T-helper 2 cell treated with Interferon-gamma antibody and Interleukin-4, amounts not matched to agents 5 μg/mL and 100 μg/mL, for 36 hours (primary cell): ENCODE measurements at places on chromosomes 2 and 18.

- H3K27ac ChIP-seq: no peak overlapping the region
- H3K27me3 ChIP-seq: peaks cover 60% of the 10 kb centered on the region
- H3K36me3 ChIP-seq: no peaks in the 10 kb centered on the region
- H3K4me1 ChIP-seq: peaks cover 9% of the 10 kb centered on the region
These were observed 129.7 kb downstream of the IRS1 start for GRCh38 chr2:226669905-226670304.

GRCh38 chr18:22253676-22254075 is 84.3 kb downstream of the GATA6 start:
- DNase-seq: no peak
- no peaks in the 10 kb centered on the region for H3K36me3 ChIP-seq
- no peak overlapping the region for H3K27ac ChIP-seq
- H3K27me3 ChIP-seq: no peaks in the 10 kb centered on the region
- H3K4me1 ChIP-seq: no peaks in the 10 kb centered on the region

GRCh38 chr2:78145395-78145996 is 623.3 kb upstream of the LRRTM4 start:
- H3K27me3 ChIP-seq: no peaks in the 10 kb centered on the region
- no peak for DNase-seq
- no peak overlapping the region for H3K4me3 ChIP-seq

DNA sequence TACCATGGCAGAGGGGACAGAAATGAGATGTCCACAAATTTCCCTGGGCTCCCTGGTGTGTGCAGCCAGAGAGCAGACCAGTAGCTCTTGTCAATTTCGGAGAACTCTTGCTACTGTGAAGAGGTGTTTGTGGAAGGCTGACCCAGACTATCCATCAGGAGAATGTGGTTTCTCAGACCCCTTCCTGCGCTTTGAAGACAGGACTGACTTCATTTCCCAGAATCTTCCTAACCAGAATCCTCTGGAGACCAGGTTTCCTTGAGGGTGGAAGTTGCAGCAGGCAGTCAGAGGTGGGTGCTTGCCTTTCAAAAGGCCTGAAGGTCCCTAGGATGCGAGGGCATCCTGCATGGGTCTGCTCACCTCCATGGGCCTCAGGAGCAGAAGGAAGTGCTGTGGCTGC is 121.9 kb downstream of the LAMA3 start:
- no peaks in the 10 kb centered on the region for H3K36me3 ChIP-seq
- no peak overlapping the region for H3K4me3 ChIP-seq
- H3K4me1 ChIP-seq: peaks cover 15% of the 10 kb centered on the region
- no peak overlapping the region for H3K27ac ChIP-seq
- DNase-seq: no peak
- peaks cover 13% of the 10 kb centered on the region for H3K27me3 ChIP-seq

DNA sequence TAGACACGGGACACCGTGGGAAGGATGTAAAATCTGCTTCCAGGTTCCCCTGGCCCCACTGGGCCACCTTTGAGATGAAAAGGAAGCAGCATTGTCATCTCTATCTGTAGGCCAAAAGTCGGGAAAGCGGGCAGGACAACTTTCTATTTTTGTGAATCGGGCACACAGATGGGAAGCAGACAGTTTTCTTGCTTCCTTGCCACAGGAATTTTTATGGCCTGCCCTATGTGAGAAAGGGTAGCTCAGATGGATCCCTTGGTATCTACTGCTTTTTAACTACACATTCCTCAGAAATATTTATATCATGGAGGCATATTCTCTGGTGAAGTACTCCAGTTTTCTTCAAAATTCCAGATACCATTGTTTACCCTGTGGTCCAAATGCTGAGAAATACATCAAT is 735.5 kb downstream of the CBLN2 start:
- no peak overlapping the region for H3K27ac ChIP-seq
- DNase-seq: no peak
- no peaks in the 10 kb centered on the region for H3K4me1 ChIP-seq
- H3K36me3 ChIP-seq: no peaks in the 10 kb centered on the region
- H3K4me3 ChIP-seq: no peak overlapping the region

DNA sequence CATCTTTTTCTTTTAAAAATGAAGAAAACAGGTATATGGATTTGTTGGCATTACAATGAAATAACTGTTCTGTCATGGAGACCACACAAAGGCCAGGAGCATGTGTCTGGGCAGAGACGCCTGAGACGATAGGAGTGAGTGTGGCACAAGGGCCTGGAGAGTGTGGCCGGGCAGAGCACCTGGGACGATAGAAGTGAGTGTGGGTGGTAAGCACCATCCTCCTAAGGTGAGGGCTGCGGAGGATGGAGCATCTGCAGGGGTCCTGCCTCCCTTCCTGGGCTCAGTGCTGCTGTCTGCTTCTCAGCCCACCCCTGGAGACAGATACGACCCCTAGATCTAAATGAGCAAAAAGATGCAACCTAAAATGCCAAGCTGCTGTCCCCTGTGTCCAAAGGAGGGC is 184.9 kb downstream of the MYT1L start:
- no peaks in the 10 kb centered on the region for H3K4me1 ChIP-seq
- H3K4me3 ChIP-seq: no peak overlapping the region
- H3K27me3 ChIP-seq: no peaks in the 10 kb centered on the region
- no peak overlapping the region for H3K27ac ChIP-seq
- H3K36me3 ChIP-seq: no peaks in the 10 kb centered on the region

GRCh38 chr2:175571078-175571653 is 389.7 kb upstream of the ATP5MC3 start:
- H3K36me3 ChIP-seq: no peaks in the 10 kb centered on the region
- no peak for DNase-seq
- H3K4me1 ChIP-seq: peaks cover 6% of the 10 kb centered on the region

DNA sequence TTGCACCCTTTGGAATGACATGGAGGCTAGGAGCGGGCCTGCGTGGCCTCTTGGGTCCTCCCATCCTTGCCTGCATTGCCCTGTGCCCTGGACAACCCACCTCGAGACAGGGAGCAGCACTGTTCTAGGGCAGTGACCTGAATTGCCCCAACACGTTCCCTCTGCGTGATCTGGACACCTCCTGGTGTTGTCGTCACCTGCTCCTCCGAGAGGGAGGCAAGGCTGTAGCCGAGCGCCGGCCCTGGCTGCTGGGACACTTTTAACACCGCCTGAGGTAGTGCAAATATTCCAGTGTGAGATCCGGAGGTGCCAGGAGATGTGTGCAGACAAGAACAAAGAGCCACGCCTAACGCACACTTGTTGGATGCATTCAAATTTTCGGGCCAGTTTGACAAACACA is 131.5 kb downstream of the SMAD7 start:
- no peak for DNase-seq
- H3K4me1 ChIP-seq: peaks cover 24% of the 10 kb centered on the region
- H3K4me3 ChIP-seq: no peak overlapping the region
- H3K36me3 ChIP-seq: no peaks in the 10 kb centered on the region

- no peak overlapping the region for H3K27ac ChIP-seq
- H3K4me1 ChIP-seq: peaks cover 5% of the 10 kb centered on the region
- no peak overlapping the region for H3K4me3 ChIP-seq
- no peak for DNase-seq
These were observed 32.8 kb downstream of the MAIP1 start for GRCh38 chr2:199988151-199988550.

- H3K27me3 ChIP-seq: no peaks in the 10 kb centered on the region
- no peak overlapping the region for H3K4me3 ChIP-seq
These were observed 331.3 kb downstream of the THSD7B start for GRCh38 chr2:137096693-137097092.

GRCh38 chr18:2680216-2680792 is 24.8 kb downstream of the SMCHD1 start:
- no peak for DNase-seq
- no peak overlapping the region for H3K4me3 ChIP-seq

DNA sequence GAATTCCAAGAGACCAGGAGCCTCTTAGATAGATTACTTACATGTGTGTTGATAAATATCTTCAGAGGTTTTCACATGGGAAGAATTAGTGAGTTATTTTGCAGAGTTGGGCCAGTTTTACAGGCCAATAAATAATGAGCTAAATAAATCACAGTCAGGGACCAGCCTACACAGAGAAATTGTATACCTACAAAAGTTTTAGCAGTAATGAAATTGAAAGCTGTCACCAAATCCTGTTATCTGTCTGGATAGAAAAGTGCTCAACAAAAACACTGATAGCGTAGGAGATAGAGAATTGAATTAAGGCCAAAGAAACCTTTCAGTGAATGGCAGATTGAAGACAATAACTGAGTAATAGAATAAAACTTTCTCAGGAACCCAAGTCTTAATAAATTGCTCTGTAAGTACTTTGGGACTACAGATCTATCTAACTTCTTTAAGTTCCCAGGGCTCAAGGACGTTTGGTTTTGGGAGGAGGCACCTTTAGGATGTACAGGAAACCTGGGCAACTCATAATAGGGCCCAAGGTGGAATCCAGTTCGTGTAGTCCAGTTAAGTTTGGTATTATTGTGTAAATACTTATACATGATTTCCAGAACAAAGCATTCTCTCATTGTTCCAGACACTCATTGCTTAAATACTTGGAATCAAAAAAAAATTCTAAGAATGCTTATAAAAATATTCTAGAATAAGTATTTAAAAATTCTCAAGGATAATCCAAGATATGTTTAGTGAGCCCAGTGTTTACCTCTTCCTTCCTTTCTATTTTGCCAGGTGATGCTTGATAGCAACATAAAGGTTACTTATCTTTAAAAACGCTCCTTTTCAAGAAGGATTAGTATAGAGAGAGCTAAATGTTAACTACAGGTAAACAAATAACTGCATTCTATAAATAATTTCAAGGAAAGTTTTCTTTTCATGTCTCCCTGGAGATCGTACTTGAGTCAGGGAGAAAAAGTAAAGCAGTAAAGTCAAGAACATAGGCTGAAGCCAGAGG is 134.5 kb downstream of the NCKAP5 start:
- no peak for DNase-seq
- H3K36me3 ChIP-seq: no peaks in the 10 kb centered on the region
- no peak overlapping the region for H3K4me3 ChIP-seq
- no peaks in the 10 kb centered on the region for H3K27me3 ChIP-seq
- no peak overlapping the region for H3K27ac ChIP-seq
- H3K4me1 ChIP-seq: no peaks in the 10 kb centered on the region

DNA sequence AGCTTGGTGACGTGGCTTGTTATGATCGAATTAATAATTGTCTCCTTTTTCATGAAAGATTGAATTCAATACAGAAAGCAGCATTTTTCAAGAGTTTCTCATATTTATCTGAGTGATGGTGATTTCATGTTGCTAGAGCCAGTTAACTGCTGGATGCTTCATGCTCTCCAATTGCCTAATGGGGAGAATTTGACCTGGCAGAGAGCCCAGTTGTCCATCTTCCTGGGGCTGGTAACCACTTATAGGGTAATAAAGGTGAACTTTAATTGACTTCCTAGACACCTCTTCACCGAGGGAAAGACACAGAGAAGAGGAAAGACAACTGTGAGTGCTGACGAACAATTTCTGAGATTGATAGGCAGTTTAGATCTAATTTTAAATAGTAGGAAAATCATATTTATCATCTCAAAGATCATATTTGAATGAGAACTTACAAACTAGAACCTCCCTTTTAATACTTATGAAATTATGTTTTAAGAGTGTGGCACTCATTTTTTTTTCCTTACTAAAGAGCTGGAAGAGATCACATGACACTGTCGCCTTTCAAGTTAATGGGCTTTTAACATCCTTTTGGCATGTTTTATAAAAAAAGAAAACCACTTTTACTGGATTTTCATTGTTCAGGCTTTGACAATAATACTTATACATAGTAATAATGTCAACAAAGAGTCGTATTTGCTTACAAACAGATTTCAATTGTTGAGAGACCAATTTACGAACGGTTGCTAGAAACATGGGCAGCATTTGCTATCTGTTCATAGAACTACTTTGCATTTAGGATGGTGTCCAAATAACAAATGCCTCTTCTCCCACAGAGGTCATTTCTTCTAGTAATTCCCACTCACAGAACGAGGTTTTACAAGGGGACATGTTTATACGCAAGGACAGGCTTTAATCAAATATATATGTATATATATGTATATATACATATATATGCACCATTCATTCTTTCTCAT is 153.3 kb downstream of the RAPGEF4 start:
- no peaks in the 10 kb centered on the region for H3K36me3 ChIP-seq
- H3K4me3 ChIP-seq: no peak overlapping the region
- no peaks in the 10 kb centered on the region for H3K4me1 ChIP-seq
- DNase-seq: no peak
